H1 (cell line): ENCODE measurements at places on chromosomes 7 and 10. TPM values are rescaled to one million over a fixed set of nuclear protein-coding genes. Genes with fewer than 3 reads are reported as not detected.

- no peak overlapping the region for H3K27ac ChIP-seq
- no peaks in the 10 kb centered on the region for H3K27me3 ChIP-seq
- no peak for DNase-seq
- no peaks in the 10 kb centered on the region for H3K4me1 ChIP-seq
- no peak overlapping the region for H3K4me3 ChIP-seq
These were observed 913 bp upstream of the NPC1L1 start for GRCh38 chr7:44541876-44542610.

- H3K4me1 ChIP-seq = no peaks in the 10 kb centered on the region
- H3K4me3 ChIP-seq = no peak overlapping the region
- H3K27ac ChIP-seq = no peak overlapping the region
- H3K36me3 ChIP-seq = no peaks in the 10 kb centered on the region
- no peak for DNase-seq
These were observed 15.3 kb downstream of the TPK1 start for GRCh38 chr7:144820552-144820951.

The CDK14 gene
- 47.3 and 48.8 TPM in 2 replicates for total RNA-seq

The CEP55 gene
- total RNA-seq = 18.9 and 19.6 TPM in 2 replicates

DNA sequence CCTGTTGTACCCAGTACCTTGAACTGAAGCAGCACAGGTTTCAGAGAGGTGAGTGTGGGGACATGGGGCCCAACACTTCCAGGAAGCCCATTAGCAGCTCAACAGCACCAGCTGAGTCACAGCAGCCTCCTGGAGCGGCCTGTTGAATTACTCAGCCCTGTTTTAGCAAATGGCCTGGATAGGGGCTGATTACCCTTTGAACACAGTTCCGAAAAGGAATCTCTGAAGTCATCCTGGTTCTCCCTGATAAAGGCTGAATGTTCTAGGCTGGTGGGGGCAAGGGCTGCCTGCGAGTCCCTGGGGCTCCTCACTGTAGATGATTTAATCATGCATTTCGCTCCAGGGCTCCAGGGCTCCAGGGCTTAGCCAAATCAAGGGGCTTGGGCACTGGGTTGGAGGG, 287.5 kb downstream of the GRID1 start:
- no peaks in the 10 kb centered on the region for H3K27me3 ChIP-seq
- no peak overlapping the region for H3K27ac ChIP-seq
- peaks cover 2% of the 10 kb centered on the region; the same call in 1 of the 2 replicates for H3K4me1 ChIP-seq
- H3K36me3 ChIP-seq = no peaks in the 10 kb centered on the region
- no peak overlapping the region for H3K4me3 ChIP-seq

The CLDN12 gene
- 47.3 and 49.2 TPM in 2 replicates for total RNA-seq

GRCh38 chr7:122626785-122627184, 72.1 kb downstream of the RNF133 start:
- H3K27ac ChIP-seq = no peak overlapping the region
- no peak overlapping the region for H3K4me3 ChIP-seq
- no peaks in the 10 kb centered on the region for H3K36me3 ChIP-seq
- H3K4me1 ChIP-seq = no peaks in the 10 kb centered on the region

The ARHGEF35 gene
- 11.8 and 14.2 TPM in 2 replicates for total RNA-seq

- no peaks in the 10 kb centered on the region for H3K36me3 ChIP-seq
- no peaks in the 10 kb centered on the region for H3K4me1 ChIP-seq
- no peak for DNase-seq
- H3K4me3 ChIP-seq = no peak overlapping the region
These were observed 76.0 kb upstream of the RET start for GRCh38 chr10:43000651-43001426.

DNA sequence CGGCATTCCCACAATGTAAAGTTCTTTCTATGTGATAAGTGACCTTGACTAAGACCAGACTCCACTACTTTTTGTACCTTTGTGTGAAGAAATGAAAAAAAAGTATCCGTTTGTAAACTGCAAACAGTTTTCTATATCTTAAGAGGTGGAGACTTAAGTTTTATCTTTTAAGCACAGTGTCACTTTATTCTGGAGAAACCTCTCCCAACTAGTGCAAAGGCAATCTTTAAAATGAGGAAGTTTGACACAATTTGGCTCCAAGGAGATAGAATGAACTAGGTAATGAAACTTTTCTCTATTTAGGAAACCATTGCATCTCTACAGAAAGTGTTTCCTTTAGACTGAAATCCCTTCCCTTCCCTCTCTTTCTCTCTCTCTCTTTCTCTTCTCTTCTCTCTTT, 122.9 kb downstream of the SAMD9 start:
- no peaks in the 10 kb centered on the region for H3K4me1 ChIP-seq
- no peaks in the 10 kb centered on the region for H3K27me3 ChIP-seq
- no peak overlapping the region for H3K27ac ChIP-seq
- H3K4me3 ChIP-seq = no peak overlapping the region
- no peaks in the 10 kb centered on the region for H3K36me3 ChIP-seq

The AKR1C4 gene
- not detected in 2 replicates for total RNA-seq

- no peak for DNase-seq
- no peaks in the 10 kb centered on the region for H3K4me1 ChIP-seq
- no peaks in the 10 kb centered on the region for H3K36me3 ChIP-seq
- no peaks in the 10 kb centered on the region for H3K27me3 ChIP-seq
These were observed 54.4 kb downstream of the ADCYAP1R1 start for GRCh38 chr7:31106303-31107105.

- no peaks in the 10 kb centered on the region for H3K27me3 ChIP-seq
- no peak overlapping the region for H3K27ac ChIP-seq
- H3K4me3 ChIP-seq = no peak overlapping the region
- peaks cover 6% of the 10 kb centered on the region; the same call in 1 of the 2 replicates for H3K36me3 ChIP-seq
- no peak for DNase-seq
- no peaks in the 10 kb centered on the region for H3K4me1 ChIP-seq
These were observed 30.2 kb upstream of the NRCAM start for GRCh38 chr7:108486291-108486966.

The NME8 gene
- total RNA-seq = 0.22 and 0.57 TPM in 2 replicates

GRCh38 chr7:887488-887820, 11.1 kb downstream of the GET4 start:
- no peak overlapping the region for H3K27ac ChIP-seq
- H3K36me3 ChIP-seq = peaks cover 18% of the 10 kb centered on the region
- H3K4me3 ChIP-seq = no peak overlapping the region

The TMEM72 gene
- total RNA-seq = not detected in 2 replicates

DNA sequence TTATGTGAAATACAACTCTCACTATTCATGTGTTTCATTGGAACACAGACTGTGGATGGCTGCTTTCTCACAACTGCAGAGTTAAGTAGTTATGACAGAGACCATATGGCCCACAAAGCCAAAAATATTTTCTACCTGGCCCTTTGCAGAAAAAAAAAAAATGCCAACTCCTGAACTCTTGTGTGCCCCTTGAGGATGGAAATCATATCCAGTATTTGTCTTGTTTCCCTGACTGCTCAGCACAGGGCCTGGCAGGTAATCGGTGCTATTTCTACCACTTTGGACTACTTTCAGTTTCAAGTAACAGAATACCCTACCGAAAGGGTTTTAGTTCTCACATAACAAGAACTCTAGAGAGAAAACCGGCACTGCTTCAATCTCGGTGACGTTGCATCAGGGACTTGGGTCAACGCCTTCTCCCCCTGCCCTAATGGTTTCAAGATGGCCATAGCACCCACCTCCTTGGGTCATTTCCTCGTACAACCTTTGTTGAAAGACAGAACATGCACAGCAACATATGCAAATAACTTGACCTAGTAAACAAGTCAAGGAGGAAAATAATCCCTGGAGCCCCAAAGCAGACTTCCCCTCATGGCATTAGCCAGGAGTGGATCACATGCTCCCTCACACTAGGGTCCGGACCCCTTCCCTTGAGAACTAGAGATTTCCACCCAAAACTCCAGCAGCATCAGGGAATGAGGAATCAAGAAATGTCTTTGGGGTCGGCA, 11.8 kb upstream of the GPNMB start:
- H3K27ac ChIP-seq = no peak overlapping the region
- no peak overlapping the region for H3K4me3 ChIP-seq
- H3K27me3 ChIP-seq = no peaks in the 10 kb centered on the region
- H3K36me3 ChIP-seq = no peaks in the 10 kb centered on the region
- H3K4me1 ChIP-seq = no peaks in the 10 kb centered on the region

GRCh38 chr7:84113286-84113685, 81.3 kb downstream of the SEMA3A start:
- no peak for DNase-seq
- H3K4me3 ChIP-seq = no peak overlapping the region
- peaks cover 4% of the 10 kb centered on the region for H3K4me1 ChIP-seq
- no peak overlapping the region for H3K27ac ChIP-seq
- peaks cover 5% of the 10 kb centered on the region; the same call in 1 of the 2 replicates for H3K36me3 ChIP-seq
- H3K27me3 ChIP-seq = no peaks in the 10 kb centered on the region

DNA sequence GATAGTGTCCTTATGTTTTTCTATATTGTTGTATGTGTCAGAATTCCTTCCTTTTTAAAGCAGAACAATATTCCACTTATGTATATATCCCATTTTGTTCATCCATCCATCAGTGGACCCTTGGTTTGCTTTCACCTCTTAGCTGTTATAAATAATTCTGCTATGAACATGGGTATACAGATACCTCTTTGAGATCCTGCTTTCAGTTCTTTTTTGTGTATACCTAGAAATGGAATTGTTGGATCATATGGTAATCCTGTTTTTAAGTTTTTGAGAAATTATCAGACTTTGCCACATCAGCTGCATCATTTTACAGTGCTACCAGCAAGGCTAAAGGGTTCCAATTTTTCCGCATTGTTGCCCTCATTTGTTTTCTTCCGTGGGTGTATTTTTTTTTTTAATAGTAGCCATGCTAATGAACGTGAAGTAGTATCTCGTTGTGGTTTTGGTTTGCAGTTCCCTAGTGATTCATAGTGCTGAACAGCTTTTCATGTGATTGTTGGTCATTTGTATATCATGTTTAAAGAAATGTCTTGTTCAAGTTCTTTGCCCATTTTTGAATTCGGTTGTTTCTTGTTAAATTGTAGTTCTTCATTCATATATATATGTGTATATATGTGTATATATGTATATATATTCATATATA, 87.8 kb downstream of the LCOR start:
- no peak for DNase-seq
- H3K27ac ChIP-seq = no peak overlapping the region
- no peaks in the 10 kb centered on the region for H3K27me3 ChIP-seq
- no peaks in the 10 kb centered on the region; the same call in none of the 2 replicates for H3K36me3 ChIP-seq
- no peaks in the 10 kb centered on the region for H3K4me1 ChIP-seq

The CTAGE8 gene
- total RNA-seq = not detected in 2 replicates

The FAM200A gene
- total RNA-seq = 7.5 and 7.6 TPM in 2 replicates

The TBX20 gene
- 0.26 and 0.29 TPM in 2 replicates for total RNA-seq

The C7orf33 gene
- total RNA-seq = not detected in 2 replicates

GRCh38 chr7:55366461-55367070, 1.4 kb downstream of the LANCL2 start:
- peak overlapping the region; percentile 99 for H3K4me3 ChIP-seq
- H3K36me3 ChIP-seq = no peaks in the 10 kb centered on the region
- H3K27ac ChIP-seq = peak overlapping the region; percentile 99
- no peak for DNase-seq
- no peaks in the 10 kb centered on the region for H3K27me3 ChIP-seq

DNA sequence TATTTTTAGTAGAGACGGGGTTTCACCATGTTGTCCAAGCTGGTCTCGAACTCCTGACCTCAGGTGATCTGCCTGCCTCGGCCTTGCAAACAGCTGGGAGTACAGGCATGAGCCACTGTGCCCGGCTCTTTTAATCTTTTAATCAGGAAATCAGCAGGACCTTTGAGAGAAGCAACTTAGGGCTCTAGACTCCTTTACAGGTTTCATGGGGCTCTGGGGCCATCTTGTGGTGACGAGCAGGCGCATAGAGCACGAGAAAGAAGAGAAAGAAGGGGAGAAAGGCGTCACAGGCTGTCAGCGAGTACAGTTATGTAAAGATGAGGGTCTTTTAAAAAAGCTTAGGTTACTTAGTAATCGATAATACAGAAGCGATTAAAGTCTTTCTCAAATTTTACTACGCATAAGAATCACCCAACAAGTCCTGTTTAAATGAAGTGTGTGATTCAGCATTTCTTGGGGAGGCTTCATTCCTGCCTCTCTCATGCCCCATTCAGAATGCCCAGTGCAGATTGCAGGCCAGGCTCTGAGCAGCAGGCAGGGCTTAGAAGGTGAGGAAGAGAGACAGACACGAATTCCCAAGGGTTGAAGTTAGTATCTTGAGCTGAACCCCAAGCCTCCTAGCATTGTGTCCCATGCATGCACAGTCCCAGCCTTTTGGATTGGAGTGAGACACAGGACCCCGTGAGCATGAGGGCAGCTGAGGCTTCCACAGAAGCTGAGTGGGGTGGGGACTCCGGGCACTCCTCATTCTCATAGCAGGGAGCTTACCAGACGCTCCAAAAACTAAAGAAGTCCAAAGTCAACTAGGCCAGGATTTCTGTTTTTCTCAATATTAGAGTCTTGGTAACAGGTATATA, 23.6 kb upstream of the PFKP start:
- H3K4me1 ChIP-seq = no peaks in the 10 kb centered on the region
- H3K36me3 ChIP-seq = no peaks in the 10 kb centered on the region
- peak; percentile 49 for DNase-seq
- H3K27me3 ChIP-seq = no peaks in the 10 kb centered on the region

The SH2B2 gene
- total RNA-seq = 17.5 and 18.7 TPM in 2 replicates
